ENCODE measurements at places on chromosomes 2 and 18.

DNA sequence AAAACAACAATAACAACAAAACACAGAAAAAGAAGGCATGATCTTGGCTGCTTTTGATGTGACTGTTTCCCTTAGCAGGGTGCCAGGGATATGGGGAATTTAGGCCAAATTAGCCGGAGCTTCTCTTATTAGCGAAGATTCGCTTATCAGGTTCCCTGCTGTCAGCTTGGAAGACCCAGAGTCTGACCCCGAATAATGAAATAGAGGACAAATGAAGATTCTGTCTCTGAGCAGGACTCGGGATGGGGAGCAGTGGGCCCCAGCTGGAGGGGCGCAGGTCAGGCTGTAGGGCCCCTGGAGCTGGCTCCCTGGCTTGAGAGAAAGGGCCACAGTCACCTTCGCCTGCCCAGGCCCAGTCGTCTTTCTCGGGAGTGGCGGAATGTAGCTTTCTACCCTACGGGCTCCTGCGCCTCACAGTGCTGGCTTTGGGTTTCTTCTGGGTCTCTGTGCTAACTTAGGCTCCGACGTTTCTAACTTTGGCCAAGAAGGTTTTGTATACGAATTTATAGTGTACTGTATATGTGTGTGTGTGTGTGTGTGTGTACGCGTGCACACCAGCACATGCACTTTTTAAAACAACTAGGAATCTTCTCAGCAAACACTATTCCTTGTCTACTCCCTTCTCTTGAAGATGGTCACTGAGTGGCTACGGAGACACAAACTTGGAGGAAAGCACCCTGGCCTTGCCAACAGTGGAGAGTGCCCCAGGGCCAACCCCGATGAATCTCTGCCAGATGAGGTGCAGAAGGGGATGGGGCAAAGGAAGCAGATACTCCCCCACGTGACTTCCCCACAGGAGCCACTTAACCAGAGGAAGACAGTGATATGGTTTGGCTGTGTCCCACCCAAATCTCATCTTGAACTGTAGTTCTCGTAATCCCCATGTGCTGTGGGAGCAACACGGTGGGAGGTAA lies 195.6 kb upstream of the COPS8 start:
- no peak for DNase-seq

DNA sequence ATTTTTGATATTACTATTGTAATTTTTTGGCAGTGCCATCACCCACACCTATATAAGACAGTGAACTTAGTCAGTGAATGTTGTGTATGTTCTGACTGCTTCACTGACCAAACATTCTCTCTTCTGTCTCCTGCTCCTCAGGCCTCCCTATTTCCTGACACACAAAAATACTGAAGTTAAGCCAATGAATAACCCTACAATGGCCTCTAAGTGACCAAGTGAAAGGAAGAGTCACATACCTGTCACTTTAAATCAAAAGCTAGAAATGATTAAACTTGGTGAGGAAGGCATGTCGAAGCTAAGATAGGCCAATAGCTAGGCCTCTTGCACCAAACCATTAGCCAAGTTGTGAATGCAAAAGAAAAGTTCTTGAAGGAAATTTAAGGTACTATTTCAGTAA lies 151.9 kb downstream of the RND3 start:
- no peak for DNase-seq

- DNase-seq = no peak
Measured at GRCh38 chr2:219634171-219634940, 6.9 kb downstream of the SLC4A3 start.

DNA sequence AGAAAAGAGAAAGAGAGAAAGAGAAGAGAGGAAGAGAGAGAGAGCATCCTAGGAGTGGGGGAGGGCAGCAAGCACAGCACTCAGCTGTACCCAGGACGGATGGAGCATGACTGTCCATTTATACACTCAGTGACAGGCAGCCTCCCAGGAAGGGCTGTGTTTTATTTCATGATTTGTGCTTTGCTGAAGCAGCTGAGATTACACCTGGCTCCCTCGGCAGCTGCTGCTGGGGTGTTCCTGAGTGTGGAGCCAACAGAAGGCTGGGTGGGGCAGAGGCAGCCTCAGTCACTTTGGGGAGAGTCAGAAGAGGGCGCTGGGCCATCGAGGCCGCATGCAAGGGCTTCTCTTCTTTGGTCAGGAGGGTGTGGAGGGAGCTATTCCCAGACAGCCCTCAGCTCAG lies 47.8 kb upstream of the TEX51 start:
- DNase-seq = no peak

DNA sequence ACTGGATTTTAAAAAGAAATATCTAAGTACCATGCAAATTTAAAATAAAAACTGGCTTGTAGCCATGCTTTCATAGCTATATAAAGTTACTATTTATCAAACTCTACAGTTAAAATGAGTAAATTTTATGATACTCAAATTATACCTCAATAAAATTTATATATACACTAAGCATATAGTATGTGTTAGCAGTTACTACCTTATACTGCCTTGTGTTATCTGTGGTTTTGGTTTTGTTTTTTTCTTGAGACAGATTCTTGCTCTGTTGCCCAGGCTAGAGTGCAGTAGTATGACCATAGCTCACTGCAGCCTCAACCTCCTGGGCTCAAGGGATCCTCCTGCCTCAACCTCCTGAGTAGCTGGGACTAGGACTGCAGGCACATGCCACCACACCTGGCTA lies 342.1 kb downstream of the KIAA1328 start:
- no peak for DNase-seq

All from activated T-helper 1 cell treated with anti-CD3 and anti-CD28 coated beads, Interleukin-2, amount 50 U/mL, for 16 hours (primary cell).